Hepatocyte (in vitro differentiated cells): ENCODE measurements at places on chromosomes 7 and 10.

DNA sequence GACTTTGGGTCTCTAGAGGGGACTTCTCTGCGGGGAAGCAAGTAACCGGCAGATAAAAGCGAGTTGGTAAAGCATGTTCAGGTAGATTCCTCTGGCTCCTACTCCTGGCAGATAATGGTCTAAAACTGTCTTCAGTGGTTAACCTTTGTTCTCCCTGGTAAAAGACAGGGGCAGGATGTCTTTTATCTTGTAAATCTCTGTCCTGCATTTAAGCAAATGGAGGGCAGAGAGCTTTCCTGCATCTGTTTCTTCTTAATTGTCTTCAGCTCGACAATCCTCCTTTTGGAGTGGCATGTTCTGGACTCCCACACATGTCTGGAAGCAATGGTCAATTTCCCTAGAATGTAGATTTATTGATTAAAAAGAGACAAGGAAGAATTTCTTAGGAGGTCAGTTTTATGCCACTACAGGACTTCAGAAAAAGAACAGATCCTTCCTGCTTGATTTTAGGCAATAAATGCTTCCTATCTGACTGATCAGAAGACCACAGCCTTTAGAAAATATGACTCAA is 16.6 kb downstream of the C7orf33 start:
- H3K27me3 ChIP-seq, result no peaks in the 10 kb centered on the region
- H3K4me3 ChIP-seq, result no peak overlapping the region
- no peaks in the 10 kb centered on the region for H3K36me3 ChIP-seq
- H3K4me1 ChIP-seq, result peaks cover 18% of the 10 kb centered on the region
- no peak for DNase-seq

- H3K36me3 ChIP-seq, result no peaks in the 10 kb centered on the region
- peaks cover 76% of the 10 kb centered on the region for H3K4me1 ChIP-seq
- H3K27ac ChIP-seq, result peak overlapping the region; percentile 93
These were observed 23.7 kb downstream of the SLC29A3 start for GRCh38 chr10:71342573-71343391.

DNA sequence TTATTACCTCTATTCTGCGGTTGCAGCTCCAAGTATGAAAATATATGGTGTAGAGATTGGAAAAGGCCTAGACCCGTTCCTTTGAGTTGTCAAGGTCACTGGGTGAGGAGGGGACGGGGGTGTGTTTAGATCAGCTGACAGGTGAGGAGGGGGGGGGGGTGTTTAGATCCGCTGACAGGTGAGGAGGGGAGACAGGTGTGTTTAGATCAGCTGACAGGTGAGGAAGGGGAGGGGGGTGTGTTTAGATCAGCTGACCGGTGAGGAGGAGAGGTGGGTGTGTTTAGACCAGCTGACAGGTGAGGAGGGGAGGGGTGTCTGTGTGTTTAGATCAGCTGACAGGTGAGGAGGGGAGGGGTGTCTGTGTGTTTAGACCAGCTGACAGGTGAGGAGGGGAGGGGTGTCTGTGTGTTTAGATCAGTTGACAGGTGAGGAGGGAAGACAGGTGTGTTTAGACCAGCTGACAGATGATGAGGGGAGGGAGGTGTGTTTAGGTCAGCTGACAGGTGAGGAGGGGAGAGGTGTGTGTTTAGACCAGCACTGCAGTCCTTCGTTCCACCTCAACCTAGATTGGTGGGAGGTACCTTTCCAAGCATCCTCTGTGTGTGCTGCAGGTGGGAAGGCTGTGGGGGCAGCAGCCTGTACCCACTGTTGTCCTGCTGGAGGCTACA is 655.0 kb upstream of the ADARB2 start:
- no peaks in the 10 kb centered on the region for H3K36me3 ChIP-seq
- H3K4me1 ChIP-seq, result no peaks in the 10 kb centered on the region
- H3K27me3 ChIP-seq, result no peaks in the 10 kb centered on the region
- DNase-seq, result peak; percentile 15
- no peak overlapping the region for H3K27ac ChIP-seq

DNA sequence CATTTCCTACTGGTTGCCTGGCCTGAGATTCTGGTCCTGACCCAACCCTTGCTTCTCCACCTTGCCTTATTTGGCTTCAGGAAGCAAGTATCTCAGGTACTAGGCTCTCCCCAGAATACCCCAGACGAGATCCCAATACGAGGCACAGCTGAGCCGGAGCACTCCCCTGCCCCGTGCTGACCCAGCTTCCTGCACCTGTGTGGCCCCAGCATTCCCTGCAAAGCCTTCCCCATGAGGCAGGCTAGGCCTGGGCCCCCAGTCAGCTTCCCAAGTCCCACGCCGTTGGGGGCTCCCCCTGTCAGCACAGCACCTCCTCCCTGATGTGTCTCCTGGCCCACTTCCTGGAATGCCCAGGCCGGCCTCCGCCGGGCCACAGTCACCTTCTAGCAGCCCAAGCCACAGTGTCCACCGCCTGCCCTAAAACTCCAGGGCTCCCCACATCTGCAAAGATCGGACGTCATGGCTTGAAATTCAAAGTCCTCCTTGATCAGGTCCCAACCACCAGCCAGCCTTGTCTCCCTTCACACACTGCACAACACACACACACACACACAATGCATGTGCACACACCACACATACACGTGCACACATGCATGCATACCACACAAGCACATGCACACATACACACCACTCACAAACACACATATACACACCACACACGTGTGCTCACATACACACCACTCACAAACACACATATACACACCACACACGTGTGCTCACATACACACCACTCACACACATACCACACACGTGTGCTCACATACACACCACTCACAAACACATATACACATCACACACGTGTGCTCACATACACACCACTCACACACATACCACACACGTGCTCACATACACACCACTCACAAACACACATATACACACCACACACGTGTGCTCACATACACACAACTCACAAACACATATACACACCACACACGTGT is 78.9 kb upstream of the FOXK1 start:
- no peaks in the 10 kb centered on the region for H3K36me3 ChIP-seq
- H3K4me3 ChIP-seq, result no peak overlapping the region
- no peaks in the 10 kb centered on the region for H3K4me1 ChIP-seq
- DNase-seq, result no peak
